ENCODE measurements at places on chromosomes 6 and 20.

- DNase-seq, result no peak
These were observed 369.4 kb downstream of the BMP2 start for GRCh38 chr20:7136886-7137285.

- DNase-seq, result no peak
These were observed 17.4 kb downstream of the HFE start for GRCh38 chr6:26104457-26105108.

DNA sequence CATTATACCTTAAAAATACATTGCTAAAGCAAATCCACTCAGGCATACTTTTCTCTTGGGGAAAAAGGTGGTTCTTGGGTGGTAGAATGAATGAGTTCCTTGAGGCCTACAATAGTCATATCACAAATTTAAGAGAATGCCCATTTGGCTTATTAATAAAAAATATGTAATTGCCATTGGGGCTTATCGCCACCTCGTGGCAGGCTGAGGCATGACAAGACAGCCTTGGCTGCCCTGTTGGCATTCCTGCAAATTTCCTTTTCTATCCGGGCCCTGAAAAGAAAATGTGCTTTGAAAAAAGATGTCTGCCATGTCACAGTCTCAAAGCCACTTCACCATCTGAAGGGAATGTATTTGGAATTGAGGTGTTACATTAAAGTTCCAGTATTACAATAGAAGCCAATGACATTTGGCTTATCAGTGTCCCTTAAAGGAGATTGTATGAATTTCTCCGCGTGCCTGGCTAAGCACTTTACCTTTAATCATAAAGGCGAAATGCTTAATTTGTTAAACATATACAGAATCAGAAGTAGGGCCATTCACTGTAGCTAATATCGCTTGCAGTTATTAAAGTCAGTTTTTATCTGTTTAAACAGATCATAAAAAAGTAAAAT, 188.3 kb upstream of the ZFP64 start:
- DNase-seq, result peak; percentile 42

DNA sequence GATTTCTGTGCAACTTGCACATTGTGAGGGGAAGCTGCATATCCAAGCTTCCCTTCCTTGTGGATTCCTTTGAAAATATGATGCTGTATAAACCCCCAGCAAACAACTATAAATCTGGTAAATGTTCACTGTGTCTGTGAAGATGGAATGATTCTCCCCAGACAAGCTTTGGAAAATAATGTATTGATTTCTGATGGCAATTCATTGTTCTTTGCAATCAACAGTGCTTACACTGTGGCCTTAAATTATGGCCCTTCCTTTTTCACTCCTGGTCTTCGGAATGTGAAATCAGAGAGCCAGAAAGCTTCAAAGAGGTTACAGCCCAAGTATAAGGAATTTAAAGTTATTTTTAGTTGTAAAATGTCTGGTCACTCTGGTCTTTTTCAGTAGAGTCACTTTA, 308.8 kb downstream of the CBLN4 start:
- DNase-seq, result no peak

- DNase-seq, result no peak
These were observed 16.0 kb downstream of the HFE start for GRCh38 chr6:26103141-26103769.

DNA sequence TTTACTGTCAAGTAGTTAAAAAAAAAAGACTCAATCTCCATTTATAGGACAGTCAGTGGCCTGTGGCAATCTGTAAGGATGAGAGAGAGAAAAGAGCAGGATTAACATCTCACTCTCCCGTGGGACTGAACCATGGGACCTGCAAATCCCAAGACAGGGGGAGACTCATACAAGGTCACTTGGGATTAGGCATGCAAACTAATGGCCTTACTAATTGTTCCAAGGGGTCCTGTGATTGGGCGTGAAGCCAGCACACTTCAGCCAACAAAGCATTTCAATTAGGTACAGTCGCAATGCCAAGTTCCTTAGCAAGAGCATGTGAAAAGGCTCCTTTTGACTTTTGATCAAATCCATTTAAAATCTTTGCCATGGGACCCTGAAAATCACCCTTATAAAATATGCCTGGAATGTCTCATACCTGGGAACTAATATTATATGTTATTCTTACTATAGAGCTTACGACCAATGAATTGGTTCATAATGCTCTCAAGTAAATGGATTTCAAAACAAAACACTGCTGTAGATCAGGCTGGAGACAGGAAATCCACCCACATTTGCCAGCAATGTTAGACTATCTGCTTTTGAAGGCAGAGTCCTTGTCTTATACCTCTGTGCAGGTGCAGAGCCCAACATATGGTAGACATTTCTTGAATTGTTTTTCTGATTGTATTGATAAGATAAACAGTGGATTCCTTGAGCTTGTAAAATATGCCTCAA, 412.5 kb downstream of the GJA1 start:
- no peak for DNase-seq

DNA sequence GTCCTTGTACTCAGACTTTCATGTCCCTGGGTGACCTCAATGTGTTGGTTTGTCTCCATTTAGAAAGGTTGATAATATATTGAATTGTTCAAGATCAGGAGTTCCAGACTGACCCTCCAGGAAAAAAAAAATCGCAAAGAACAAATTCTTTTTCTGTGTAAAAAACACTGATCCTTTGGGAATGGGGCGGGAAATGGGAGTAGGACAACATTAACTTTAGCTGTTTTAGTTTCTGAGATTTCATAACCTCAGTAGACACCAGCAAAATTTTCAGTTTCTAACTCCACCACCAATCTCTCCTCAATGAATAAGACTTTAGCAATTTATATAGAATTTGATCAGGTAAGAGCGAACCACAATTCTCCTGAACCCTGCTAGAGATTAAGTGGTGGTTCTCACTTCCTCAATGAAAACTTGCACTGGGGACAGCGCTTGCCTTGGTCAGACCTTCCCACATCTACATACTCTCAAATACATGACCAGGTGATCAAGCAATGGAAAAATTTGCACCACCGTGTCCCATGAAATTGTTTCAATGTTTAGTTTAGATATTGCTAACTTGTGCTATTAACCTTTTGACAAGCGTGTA, 231.2 kb upstream of the PLN start:
- no peak for DNase-seq

GRCh38 chr6:168232062-168232461, 87.5 kb downstream of the DACT2 start:
- DNase-seq, result no peak

DNA sequence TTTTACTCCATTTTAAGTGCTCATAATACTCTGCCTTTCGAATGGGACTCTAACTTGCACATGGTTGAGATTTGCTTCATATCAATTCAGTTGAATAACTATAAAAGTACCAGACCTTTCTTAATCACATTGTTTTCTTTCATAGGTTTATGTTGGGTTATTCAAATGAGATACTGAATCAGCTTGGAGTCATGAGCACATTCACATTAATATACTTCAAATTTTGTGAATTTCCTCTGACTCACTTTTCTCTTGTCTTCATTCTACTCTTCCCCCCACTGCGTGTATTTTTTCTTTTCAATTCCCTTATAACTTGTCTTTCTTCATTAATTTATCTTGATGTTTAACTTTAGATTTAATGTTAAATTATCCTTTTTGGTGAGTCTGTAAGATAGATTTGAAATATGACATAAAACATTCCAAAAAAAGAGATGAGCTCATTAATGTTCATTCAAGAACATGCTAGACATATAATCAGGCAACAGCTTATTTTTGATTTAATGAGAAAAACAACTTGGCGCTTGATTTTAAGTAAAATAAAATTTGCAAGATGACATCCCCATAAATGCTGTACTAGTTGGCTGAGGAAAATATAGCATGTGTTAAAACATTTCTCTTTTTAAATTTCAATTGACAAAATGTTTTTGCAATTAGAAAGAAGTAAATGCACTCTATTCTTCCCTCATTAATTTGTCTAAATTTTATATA, 736.0 kb downstream of the CD109 start:
- no peak for DNase-seq

- no peak for DNase-seq
These were observed 62.1 kb upstream of the RIPOR2 start for GRCh38 chr6:24997905-24998304.

- DNase-seq, result no peak
These were observed 37.9 kb upstream of the FUCA2 start for GRCh38 chr6:143549221-143549948.

GRCh38 chr6:5059036-5059896, 25.9 kb upstream of the PPP1R3G start:
- DNase-seq, result no peak

GRCh38 chr6:17385660-17386059, 7.7 kb upstream of the CAP2 start:
- DNase-seq, result no peak

DNA sequence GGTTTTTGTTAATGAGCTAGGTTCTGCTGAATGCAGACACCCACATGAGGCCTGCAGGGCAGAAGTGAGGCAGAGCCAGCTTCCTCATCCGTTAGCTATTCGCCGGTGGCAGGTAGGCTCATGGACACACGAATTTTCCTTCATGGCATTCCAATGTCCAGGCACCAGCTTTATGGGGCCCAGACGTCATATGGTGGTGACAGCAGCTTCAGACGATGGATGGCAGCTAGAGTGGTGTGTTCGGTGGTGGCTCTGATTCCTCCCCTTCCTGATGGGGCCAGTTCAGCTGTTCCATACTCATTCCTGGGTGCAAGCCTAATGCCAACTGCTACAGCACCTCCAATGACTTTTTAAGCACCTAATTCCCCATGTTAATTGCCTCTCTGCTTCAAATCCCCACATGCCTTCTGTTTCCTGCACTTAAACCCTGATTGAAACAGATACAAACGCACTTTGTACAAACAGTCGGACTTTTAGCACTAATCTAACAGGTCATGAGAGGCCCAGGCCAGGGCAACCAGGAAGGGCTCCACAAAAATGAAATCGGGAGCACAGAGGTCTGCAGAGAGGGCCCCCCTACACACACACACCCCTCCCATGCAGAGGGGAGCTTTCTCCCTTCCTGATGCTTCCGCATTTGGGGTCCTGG, 35.7 kb upstream of the MLN start:
- no peak for DNase-seq

GRCh38 chr20:41534170-41534569, 84.0 kb downstream of the CHD6 start:
- DNase-seq, result no peak

GRCh38 chr6:98041056-98041455, 758.0 kb upstream of the MMS22L start:
- no peak for DNase-seq

GRCh38 chr20:46816886-46817638, 77.6 kb upstream of the EYA2 start:
- no peak for DNase-seq

DNA sequence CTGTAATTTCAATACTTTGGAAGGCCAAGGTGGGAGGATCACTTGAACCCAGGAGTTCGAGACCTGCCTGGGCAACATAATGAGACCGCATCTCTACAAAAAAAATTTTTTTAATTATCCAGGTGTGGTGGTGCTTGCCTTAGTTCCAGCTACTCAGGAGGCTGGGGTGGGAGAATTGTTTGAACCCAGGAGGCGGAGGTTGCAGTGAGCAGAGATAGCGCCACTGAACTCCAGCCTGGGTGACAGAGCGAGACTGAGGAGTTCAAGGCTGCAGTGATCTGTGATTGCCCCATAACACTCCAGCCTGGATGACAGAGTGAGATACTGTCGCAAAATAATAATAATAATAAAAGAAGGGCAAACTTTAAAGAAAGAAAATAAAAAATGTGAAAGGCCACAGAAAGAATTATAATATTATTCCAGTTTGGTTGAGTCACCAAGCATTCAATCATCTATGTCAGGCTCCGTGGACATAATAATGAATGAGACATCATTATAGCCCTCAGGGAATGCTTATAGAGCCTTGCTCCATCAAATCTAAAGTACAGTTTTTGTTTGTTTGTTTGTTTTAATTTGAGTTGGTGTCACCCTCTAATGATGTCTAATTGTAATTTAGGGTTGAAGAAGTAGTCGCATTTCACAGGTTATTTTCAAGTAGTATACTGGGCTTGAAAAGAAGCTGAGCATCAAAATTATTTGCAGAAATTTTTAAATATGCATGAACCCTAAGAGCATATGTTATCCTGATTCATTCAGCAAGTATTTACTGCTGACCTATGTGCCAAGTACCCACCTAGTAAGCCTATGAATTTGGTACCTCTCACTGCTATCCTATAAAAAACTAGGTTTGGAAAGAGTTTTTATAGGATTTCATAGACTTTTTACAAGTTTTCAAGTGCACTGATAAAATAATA, 15.1 kb downstream of the GLYATL3 start:
- no peak for DNase-seq

All from CD4-positive, alpha-beta T cell treated with Interferon alpha-2 for 1 hour (primary cell).